ENCODE measurements at places on chromosomes 2 and 18.

- peaks cover 26% of the 10 kb centered on the region for H3K4me1 ChIP-seq
- no peak for DNase-seq
- peak overlapping the region; percentile 43 for H3K4me3 ChIP-seq
- H3K27me3 ChIP-seq, result no peaks in the 10 kb centered on the region
These were observed 1.1 kb upstream of the MTA3 start for GRCh38 chr2:42567364-42567763.

DNA sequence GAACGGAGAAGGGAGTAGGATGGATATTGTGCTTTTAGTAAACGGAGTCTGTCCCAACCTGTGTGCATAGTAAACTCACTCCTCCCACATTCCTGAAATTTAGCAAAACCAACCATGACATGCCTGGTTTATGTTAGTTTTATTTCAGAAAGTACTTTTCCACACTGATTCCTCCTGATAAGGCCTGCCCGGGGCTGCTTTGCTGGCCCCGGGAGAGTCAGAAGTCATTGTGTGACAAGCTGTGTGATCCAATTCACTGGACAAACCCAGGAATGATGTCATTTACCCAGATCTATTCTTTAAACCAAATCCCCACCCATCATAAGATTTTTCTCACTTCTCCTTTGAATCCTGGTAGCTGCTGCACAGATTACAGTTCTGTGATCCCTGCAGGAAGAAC, 109.0 kb downstream of the SETBP1 start:
- no peaks in the 10 kb centered on the region for H3K27me3 ChIP-seq
- no peaks in the 10 kb centered on the region for H3K36me3 ChIP-seq
- H3K4me1 ChIP-seq, result peaks cover 10% of the 10 kb centered on the region

GRCh38 chr18:7590826-7591560, 23.9 kb downstream of the PTPRM start:
- no peaks in the 10 kb centered on the region for H3K36me3 ChIP-seq
- no peak overlapping the region for H3K4me3 ChIP-seq
- no peaks in the 10 kb centered on the region for H3K4me1 ChIP-seq

DNA sequence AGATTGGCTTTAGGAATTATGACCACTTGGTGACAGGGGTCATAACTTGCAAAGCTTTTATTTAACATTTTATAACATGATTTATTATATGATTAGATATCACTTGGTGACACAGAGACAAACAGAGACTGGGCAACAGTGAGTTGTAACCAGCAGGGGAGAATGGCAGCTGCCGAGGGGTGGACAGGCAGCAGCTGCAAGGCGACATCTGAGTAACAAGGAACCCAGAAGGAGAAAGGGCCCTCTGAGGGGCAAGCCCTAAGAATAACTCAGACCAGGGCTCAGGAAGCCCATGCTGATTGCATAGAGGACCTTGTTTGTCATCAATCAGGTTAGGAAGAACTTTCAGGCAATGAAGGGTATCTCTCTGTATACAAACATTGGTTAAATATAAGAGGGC, 339.9 kb upstream of the SOX11 start:
- no peaks in the 10 kb centered on the region for H3K4me1 ChIP-seq
- H3K36me3 ChIP-seq, result no peaks in the 10 kb centered on the region
- no peaks in the 10 kb centered on the region for H3K27me3 ChIP-seq
- H3K27ac ChIP-seq, result no peak overlapping the region

GRCh38 chr18:63182310-63182772, 137.2 kb downstream of the BCL2 start:
- H3K4me1 ChIP-seq, result peaks cover 81% of the 10 kb centered on the region
- no peaks in the 10 kb centered on the region for H3K27me3 ChIP-seq
- peaks cover 47% of the 10 kb centered on the region for H3K36me3 ChIP-seq
- no peak overlapping the region for H3K4me3 ChIP-seq

DNA sequence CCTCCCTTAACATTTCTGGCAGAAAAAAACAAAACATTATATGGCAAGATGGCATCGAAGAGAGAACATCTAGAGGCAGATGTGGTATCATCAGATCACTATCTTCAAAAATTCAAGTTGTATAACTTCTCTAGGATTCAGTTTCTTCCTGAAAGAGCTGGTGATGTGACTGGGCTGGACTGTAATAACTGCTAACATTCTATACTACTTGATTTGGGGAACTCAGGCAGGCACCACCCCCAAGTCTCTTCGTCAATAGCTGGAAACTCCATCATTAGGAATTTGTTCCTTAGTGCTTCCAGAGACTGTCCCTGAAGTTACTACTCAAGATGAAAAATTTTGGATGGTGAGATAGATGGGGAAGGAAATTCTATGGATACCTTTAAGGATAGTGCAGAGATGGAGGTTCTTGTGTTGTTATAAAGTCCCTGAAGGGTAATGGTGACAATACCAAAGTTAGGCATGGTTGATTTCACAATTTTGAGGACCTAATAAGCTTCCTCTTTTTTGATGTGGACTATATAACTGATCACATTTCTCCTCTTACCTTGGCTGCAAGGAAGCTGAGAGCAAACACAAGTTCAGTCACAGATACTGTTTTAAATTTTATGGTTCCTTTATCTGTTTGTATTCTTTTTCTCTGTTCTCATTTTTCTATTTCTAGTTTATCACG, 59.1 kb upstream of the PGAP1 start:
- peaks cover 57% of the 10 kb centered on the region for H3K4me1 ChIP-seq
- no peak for DNase-seq
- peaks cover 41% of the 10 kb centered on the region for H3K36me3 ChIP-seq
- H3K27ac ChIP-seq, result peak overlapping the region; percentile 40
- H3K27me3 ChIP-seq, result no peaks in the 10 kb centered on the region

- H3K36me3 ChIP-seq, result no peaks in the 10 kb centered on the region
- no peak overlapping the region for H3K4me3 ChIP-seq
- no peaks in the 10 kb centered on the region for H3K4me1 ChIP-seq
- DNase-seq, result no peak
- no peak overlapping the region for H3K27ac ChIP-seq
These were observed 532.2 kb downstream of the RIT2 start for GRCh38 chr18:42583283-42583731.

DNA sequence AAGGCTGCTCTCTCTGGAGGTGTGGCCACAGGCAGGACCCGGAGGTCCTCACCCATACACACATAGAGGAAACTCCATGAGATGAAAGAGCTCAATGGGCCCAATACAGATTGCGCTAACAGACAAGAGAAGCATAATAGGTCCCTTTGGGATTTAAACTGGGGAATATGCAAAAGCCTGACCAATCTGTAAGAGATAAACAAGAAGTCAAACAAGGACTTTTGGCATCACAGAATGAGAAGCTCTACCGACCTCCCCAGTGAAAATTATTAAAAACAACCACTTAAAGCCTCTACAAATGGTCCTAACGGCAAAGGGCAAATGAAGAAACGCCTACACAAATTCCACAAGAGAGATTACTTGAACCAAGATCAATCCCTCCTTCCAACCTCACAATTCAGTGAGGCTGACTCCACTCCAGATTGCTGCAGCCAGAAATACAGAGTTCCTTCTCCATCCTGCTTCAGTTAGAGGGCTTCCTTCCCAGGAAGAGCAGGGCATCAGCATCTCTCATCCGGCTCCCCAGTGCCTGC, 10.8 kb downstream of the IWS1 start:
- H3K27me3 ChIP-seq, result no peaks in the 10 kb centered on the region
- peaks cover 72% of the 10 kb centered on the region for H3K4me1 ChIP-seq
- no peak overlapping the region for H3K4me3 ChIP-seq
- no peak for DNase-seq
- H3K27ac ChIP-seq, result peak overlapping the region; percentile 6
- peaks cover 60% of the 10 kb centered on the region for H3K36me3 ChIP-seq

Data from activated CD8-positive, alpha-beta T cell treated with anti-CD3 and anti-CD28 coated beads for 36 hours (primary cell).